Activated T-helper 1 cell treated with anti-CD3 and anti-CD28 coated beads, Interleukin-2, amount 50 U/mL, for 16 hours (primary cell): ENCODE measurements at places on chromosomes 1 and 21.

DNA sequence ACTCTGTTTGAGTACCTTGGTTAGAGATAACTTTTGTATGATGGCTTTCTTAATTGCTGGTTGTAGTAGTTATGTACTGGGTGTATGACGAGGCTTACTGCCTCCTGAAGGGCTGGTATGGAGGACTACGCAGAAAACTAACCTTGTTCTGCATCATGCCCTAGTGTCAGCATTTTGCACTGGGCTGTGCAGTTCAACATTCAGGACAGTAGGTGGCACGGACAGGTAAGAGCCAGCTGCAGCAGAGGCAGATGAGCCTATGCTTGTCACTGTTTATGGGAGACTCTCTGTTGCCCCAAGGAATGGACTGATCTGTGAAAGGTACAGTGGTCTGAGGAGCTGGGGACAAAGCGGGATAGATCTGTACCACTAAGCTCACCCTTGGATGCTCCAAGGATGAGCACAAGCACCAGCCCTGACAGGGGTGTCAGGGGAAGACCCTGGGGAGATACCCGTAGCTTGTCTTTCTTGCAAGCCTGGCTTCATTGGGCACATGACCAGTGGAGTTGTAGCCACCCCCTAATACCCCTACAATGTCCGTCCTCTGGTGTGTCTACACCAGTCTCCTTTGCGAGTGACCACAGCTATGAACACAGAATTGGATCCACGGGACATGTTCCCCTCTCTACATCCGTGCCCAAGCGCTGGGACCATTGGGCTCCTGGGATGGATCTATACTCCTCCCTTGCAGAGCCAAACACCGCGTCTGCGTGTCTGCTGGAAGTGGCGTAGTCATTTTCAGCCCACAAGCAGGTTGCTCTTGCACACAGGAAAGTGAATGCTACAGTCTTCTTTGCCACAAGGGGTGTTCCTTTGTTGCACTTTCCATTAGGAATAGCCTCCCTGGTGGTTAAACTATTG lies 51.1 kb upstream of the CFHR3 start:
- DNase-seq: peak; percentile 11

GRCh38 chr1:239744851-239745250 lies 346.8 kb upstream of the FMN2 start:
- DNase-seq: no peak

GRCh38 chr1:240107058-240107684 lies 15.5 kb downstream of the FMN2 start:
- DNase-seq: no peak

DNA sequence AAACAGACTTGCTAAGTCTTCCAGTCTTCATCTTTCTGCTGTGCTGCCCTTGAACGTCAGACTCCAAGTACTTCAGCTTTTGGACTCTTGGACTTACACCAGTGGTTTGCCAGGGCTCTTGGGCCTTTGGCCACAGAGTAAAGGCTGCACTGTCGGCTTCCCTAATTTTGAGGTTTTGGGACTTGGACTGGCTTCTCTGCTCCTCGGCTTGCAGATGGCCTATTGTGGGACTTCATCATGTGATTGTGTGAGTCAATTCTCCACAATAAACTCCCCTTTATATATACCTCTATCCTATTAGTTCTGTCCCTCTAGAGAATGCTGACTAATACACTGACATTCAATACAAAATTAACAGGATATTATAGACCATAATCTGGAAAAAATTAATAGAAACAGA lies 628.1 kb downstream of the PLPP3 start:
- DNase-seq: no peak

- no peak for DNase-seq
Measured at GRCh38 chr1:206578068-206578977, 33.9 kb downstream of the EIF2D start.

GRCh38 chr1:31672986-31673385 lies 28.3 kb upstream of the PEF1 start:
- DNase-seq: no peak

- no peak for DNase-seq
Measured at GRCh38 chr1:245585252-245585959, 430.6 kb downstream of the KIF26B start.

DNA sequence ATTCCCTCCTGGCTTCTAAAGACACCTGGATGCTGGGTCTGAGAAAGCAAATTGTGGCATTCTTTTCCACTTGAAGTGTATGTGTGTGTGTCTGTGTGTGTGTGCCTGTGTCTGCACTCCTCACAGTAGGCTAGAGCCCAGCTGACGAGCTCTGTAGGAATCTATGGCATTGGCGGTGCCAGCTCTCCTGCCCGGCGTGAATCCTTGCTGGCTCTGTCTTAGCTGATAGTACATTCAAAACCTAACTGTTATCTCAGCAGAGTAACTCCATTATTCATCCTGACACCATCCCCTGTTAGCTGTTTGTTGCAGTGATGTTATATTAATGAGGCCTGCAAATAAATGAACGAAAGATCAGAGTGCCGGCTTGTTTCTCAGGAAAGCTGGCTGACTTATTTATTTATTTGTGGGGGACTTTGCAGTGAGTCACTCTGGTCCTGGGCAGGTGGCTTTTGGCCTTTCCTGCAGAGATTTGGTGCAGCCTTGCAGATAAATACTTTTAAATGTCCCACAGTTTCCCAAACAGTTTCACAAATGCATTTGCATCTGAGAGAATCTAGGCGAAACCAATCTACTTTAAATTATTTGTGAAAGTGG lies 160.6 kb upstream of the CD34 start:
- DNase-seq: no peak

- DNase-seq: no peak
Measured at GRCh38 chr1:192660613-192661012, 24.7 kb downstream of the RGS13 start.

GRCh38 chr21:42755031-42755665 lies 101.7 kb downstream of the PDE9A start:
- DNase-seq: no peak

- DNase-seq: no peak
Measured at GRCh38 chr21:15430577-15430976, 299.2 kb upstream of the USP25 start.

DNA sequence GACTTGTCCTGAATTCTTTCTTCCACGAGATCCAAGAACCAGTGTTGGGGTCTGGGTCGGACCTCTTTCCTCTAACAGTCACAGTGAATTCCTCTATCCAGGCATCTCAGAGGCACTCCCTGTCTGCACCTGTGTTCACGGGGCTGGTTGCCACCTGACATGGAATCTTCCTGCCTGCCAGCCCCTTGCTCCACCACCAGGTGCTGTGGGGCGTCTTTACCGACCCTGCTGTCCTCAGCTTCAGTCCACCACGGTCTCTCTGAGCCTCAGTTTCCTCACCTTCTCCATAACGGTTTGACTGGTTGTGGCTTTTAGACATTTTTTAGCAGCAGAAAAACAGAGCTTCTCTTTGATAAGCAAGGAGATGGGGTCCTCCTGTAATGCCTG lies 62.7 kb downstream of the SDC3 start:
- no peak for DNase-seq

DNA sequence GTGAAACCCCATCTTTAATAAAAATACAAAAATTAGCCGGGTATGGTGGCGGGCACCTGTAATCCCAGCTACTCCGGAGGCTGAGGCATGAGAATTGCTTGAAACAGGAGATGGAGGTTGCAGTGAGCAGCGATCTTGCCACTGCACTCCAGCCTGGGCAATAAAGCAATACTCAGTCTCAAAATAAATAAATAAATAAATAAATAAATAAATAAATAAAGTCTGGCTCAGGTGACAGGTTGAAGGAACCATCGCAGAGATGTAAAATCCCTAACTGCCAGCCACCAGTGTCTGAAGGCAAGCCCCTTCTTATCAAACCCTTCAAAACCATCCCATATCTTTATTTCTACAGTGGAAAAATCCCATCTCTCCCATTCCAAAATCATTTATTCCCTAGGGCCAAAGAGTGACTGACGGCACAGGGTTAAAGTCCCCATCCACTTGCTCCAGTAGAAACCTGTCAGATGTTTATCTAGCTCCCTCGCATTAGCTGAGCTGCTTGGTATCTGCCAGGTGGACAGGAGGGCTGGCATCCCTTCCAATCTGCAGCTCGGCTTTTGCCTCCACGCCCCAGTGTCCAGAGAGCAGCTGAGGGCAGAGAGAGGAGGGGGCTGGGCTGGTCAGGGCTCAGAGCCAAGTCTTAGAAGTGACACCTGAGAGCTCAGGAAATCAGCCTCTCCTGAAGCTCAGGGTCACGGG lies 5.0 kb downstream of the CSRP1 start:
- no peak for DNase-seq

DNA sequence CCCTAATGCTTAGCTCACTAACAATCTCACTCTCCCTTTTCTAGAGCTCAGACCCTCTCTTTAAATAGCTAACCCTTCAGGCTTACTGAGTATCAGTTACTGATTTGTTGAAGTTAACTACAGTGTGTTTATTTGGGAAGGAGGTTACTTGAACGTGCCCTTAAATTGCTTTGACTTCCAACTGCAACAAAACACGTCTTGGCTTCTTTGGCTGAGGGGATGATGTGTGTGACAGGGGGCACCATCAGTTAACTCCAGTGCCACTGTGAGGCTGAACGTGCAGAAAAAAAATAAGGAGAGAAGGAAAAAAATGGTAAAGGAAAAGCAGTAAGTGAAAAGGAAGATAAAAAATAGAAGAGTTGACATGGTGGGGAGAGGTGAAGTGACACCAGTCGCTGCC lies 75.1 kb upstream of the NRIP1 start:
- DNase-seq: no peak

- DNase-seq: no peak
Measured at GRCh38 chr1:152111515-152111968, 3.7 kb downstream of the TCHH start.

- no peak for DNase-seq
Measured at GRCh38 chr1:201002510-201002909, 21.0 kb downstream of the KIF21B start.

DNA sequence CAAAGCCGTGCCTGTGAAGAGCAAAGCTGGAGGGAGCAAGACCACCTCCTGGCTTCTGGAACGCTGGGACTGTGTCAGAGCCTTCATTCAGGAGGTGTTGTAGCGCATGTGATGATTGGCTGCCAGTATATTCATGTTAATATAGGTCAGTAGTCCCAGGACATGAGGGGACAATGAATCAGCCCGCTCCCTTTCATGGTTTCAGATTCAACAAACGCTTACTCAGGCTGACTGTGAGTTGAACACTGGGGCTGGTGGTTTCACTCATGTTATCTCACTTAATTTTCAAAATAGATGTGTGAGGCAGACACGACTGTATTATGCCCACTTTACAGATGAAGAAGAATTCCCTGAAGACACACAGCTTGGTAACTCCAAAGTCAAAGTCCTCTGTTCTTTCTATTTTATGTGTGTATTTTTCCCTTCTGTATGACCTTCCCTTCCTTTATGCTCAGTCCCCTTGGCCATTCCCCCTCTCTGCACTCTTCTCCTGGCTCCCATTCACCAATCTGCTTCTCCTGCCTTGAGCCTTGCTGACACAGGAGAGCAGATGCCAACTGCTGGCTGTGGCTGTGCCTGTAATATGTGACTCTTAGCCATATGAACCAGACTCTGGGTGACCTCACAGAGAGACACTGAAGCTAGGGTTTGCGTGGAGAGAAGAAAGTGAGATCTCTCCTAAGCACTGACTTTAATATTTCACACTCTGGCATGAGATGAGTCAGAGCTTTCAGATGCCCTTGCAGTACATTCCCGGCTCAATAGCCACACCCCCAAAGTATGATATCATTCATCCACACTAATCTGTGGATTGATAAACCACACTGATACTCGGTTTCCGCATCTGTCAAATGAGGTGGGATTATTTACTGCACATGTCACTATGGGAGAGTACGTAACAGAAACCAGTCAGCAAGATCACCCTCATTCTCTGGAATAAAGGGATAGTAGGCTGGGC lies 31.4 kb upstream of the KIRREL1 start:
- no peak for DNase-seq
